ENCODE measurements at places on chromosomes 2 and 18.

DNA sequence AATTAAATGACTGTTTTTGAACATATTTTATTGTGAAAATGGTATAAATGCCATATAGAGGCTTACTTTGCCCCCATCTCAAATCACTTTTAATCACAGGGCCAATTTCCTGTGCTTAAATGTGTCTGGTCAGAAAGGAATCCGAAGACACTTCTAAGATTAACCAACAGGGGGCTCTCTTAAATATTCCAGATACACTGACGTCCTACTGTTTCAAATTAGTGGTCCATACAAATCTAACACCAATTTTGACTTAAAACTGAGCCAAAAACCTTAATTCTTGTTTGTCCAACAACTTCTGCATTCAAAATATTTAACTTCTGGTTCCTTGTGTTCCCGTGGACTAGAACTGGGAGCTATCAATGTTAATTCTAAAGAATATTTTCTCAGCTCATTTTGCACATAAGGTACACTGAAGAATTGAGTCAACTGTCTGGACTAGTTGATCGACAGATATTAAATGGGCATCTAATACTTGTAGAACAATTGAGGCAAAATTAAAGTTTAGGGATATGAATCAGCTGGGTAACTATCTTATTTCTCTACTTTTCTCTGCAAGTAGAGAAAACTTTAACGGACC is 557.5 kb downstream of the ARHGAP15 start:
- no peak for DNase-seq

DNA sequence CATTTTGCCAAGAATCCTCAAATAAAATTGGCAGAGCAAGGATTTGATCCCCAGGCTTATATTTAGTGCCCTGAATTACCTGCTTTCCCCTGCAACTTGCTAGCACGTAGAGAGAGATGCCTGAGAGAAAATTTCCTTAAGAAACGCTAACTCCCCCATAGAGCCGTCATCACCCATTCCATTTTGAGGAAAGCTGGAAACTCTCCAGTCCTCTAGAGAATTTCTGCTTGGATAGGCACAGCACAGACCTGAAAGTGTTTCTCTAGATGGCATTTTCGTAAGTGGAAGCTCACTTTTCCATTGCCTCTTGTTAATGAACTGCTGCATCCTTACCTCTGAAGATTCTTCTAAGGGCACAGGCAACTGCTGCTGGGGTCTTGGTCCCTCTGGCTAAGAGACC is 277.8 kb upstream of the SIX2 start:
- no peak for DNase-seq

DNA sequence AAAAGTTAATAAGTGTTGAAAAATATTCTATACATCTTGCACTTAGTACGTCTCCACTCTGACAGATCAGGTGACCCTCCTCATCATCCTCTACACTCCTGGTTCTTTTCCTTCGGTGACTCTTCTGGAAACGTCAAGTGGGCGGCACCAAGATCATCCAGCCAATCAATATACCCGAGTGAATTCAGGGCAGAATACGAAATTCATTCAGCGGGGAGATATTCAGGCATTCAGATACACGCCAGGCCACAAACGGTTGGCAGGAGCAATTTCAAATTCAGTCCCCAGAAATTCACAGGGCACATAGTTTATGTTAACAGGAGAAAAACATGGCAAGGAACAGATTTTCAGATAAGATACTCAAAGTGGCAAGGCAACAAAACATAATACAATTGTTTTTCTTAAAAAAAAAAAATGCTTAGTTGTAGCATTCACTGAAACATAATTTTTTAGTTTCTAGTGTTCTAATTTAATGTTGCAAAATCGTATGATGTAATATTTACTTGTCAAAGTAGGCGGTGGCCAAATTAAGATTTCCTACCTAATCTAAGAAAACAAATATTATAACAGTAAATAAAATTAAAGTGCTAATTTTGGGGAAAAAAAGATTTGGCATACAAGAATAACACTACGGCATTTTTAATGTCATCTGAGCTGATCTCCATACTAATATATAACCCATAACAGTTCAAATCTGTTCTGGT is 4.2 kb downstream of the CLK1 start:
- DNase-seq = no peak

DNA sequence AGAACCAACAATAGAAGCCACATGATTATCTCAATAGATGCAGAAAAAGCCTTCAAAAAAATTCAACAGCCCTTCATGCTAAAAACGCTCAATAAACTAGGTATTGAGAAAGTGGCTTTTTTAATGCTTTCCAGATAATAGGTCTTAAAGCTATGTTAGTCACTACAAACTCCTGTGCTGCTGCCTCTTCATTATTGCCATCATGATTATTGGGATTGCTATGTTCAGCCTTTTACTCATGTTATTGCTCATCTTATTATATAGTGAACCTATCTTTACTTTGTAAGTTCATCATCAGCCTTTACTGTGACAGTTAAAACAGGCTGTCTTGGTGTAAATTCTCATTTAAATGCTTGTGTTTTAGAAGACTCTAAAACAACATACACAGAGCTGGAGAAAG is 1557.2 kb upstream of the ZEB2 start:
- DNase-seq = no peak

GRCh38 chr2:236998758-236999157 is 86.9 kb upstream of the COPS8 start:
- DNase-seq = no peak

DNA sequence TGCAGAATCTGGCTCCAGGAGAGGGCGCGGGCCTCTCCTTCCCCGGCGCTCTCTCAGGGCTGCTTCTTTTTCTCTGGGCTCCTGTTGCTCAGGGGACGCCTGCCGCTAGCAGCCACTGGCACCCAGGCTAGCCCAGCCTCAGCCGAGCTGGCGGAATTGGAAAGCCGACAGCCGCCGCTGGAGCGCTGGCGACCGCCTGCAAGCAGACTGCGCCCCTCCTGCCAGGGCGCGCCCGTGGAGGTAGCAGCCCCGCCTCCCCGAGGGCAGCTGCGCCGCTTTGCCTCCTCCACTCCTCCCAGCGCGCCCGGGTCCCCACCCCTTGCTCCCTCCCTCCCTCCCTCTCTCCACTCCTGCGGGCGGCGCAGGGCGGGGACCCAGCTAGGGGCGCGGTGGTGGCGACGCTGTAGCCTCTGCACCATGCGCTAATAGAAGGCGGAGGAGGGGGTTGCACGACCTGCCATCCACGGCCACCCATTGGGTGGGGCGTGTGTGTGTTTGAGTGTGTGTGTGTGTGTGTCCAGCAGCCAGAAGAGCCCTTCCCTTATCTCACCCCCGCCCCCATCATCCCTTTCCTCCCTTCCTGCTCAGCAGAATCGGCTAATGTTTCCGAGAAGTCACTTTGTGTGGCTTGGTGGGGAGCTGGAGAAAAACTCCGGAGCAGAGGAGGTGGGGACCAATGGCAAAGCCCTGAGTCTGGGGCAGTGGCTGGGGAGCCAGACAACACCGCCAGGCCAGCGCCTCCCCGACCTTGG is at the start of gene SCN9A:
TSS of gene SCN9A (minus strand) at position 209 of the 752 bp plus-strand sequence. CDS start 64,188 bp downstream, outside the sequence.
- no peak for DNase-seq

GRCh38 chr2:192604295-192604694 is 409.6 kb upstream of the TMEFF2 start:
- DNase-seq = no peak

DNA sequence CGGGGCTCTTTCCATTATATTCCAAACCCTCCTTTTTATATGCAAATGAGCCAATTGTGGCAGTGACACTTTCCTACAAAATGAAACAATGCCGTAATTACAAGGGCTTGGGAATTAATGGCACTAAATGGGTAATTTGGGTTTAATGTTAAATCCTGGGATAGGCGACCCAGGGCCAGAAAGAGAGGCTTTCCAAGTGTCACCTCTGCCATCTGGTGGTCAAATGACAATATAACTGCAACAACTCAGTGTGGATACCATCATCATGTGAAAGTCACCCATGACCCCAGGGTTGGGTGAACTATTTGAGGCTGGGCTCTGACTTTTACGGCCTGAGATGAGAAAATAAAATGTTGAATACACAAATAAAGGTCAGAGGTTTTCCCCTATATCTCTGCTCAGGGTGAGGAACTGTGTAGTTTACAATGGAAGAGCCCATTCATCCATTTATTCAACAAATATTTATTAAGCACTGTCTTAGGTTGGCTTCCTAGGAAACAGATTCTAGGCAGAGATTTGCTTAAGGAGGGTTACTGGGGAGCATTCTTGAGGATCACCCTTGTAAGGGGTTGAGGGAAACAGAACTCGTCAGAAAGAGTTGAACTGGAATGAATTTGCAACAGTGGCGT is 13.6 kb upstream of the THADA start:
- DNase-seq = no peak

DNA sequence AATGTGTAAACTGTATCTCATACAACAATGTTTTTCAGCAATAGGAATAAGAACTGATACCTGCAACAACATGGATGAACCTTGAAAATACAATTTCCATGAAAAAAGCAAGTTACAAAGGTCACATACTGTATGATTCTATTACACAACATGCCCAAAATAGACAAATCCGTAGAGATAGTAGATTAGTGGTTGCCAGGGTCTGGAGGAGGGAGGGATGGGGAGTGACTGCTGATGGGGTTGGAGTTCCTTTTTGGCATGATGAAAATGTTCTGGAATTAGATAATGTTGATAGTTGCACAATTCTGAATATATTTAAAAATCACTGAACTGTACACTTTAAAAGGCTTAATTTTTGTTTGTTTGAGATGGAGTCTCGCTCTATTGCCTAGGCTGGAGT is 33.8 kb downstream of the UBXN4 start:
- no peak for DNase-seq

GRCh38 chr2:100196786-100197494 is 54.5 kb upstream of the AFF3 start:
- DNase-seq = no peak

DNA sequence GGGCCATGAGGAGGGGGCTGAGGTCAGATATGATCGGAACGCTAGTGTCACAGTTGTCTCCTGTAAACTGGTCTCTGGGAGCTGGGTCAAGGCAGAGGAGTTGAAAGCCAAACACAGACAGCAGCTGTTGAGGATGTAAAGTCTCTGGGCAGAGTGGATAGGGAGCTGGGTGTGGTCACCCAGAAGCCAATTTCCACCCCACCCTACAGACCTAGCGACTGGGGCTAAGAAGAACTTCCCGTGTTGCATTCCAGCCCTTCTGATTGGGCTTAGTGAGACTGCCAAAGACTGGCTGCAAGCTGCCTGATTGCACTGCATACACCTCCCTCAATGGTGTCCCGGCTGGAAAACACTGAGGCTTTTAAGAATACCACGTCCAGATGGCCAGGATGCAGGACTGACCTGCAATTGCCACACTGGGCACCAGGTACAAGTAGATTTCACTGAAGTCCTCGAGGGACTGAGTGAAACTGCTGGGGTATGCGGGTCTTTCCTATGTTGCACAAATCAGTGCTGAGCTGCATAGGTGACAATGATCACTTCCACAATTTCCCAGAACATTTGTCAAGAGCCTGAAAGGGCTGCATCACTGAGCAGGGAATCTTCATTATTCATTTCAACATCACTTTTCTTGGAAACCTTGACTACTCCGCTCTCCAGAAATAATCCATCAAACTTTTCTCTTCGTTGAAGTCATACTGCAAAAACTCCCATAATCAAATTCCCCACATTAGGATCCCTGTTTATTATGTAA is 43.1 kb upstream of the EML4 start:
- DNase-seq = no peak

GRCh38 chr2:59935005-59935404 is 618.4 kb downstream of the BCL11A start:
- DNase-seq = no peak

- DNase-seq = no peak
Measured at GRCh38 chr18:31710826-31711225, 26.4 kb upstream of the B4GALT6 start.

- DNase-seq = no peak
Measured at GRCh38 chr2:64040161-64040560, 20.9 kb upstream of the VPS54 start.

DNA sequence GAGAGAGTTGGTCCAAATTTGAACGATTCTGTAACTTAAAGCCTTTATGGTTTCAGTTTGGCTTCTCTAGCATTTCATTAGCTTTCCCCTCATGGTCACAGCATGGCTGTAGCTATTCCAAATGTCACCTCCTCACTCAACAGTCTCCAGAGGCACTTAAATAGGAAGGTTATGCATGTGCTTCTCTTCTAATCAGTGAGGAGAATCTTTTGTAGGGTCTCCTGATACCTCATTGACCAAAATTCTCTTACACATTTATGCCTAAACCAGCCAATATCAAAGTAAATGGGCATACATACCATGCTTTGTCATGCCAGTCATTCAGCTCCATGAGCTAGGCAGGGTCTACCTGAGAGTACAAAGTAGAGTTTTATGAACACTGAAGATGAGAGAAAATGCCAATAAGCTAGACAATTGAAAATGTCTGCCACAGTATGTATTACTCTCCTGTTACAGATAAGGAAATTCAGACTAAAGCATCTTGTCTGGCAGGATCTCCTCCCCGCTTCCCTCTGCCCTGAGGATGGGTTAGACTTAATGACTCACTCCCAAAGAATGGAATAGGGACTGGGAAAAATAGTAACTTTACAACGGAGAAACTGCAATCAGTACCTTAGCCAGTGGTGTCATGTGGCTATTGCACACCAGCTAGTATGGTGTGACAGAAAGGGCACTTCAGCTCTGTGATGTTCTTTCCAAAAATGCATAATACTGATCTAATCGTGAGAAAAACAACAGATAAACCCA is 15.4 kb downstream of the DSG2 start:
- no peak for DNase-seq

DNA sequence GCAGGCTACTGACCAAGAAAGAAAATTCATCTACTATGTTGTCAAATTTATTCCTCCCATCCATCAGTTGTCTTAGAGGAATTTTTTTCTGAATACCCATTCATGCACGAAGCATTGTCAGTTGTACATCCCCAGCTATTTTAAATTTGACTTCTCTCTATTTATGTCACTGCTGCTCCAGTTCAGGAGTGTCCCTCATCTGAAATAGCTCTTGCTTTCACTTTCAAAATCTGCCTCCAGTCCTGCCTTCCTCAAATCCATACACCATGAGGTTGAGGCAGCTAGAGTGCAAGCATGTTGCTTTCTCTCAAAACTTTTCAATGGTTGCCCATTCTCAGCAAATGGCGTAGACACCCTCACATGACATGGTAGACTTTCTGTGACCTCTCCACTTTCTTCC is 335.4 kb upstream of the CDH2 start:
- DNase-seq = no peak

GRCh38 chr2:31888550-31888949 is 122.3 kb downstream of the MEMO1 start:
- DNase-seq = no peak
